Right renal cortex interstitium (tissue), 3 donors: ENCODE measurements at places on chromosomes 16 and 17. TPM values are rescaled to one million over a fixed set of nuclear protein-coding genes. Genes with fewer than 3 reads are reported as not detected.

DNA sequence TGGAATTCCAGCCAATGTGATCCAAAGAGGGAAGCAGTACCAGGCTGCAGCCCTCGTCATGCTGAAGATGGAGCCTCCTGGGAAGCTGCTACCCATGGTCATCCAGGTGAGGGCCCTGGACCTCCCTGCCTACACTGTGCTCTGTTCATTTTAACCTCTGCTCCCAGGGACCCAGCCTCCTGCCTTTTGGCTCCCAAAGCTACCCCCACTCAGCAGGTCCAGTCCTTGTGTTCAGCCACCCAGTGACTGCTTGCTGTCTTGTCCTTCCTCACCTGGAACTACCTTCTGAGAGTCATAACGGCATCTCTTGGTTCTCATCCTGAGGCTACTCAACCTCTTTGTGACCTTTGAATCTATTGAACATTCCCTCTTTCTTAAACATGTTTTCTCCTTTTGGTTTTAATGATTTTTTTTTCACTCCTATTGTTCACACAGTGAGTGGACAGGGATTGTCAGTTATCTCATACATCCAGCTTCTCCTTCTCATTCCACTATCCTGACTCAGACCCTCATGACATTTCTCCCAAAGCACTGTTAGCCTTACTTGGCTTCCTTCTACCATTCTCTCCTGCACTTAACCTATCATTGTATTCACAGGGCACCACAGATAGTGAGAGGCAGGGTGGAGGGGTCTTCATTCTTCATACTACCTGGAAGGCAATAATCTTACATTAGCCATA, 53.3 kb downstream of the GOSR1 start:
- no peak for DNase-seq

DNA sequence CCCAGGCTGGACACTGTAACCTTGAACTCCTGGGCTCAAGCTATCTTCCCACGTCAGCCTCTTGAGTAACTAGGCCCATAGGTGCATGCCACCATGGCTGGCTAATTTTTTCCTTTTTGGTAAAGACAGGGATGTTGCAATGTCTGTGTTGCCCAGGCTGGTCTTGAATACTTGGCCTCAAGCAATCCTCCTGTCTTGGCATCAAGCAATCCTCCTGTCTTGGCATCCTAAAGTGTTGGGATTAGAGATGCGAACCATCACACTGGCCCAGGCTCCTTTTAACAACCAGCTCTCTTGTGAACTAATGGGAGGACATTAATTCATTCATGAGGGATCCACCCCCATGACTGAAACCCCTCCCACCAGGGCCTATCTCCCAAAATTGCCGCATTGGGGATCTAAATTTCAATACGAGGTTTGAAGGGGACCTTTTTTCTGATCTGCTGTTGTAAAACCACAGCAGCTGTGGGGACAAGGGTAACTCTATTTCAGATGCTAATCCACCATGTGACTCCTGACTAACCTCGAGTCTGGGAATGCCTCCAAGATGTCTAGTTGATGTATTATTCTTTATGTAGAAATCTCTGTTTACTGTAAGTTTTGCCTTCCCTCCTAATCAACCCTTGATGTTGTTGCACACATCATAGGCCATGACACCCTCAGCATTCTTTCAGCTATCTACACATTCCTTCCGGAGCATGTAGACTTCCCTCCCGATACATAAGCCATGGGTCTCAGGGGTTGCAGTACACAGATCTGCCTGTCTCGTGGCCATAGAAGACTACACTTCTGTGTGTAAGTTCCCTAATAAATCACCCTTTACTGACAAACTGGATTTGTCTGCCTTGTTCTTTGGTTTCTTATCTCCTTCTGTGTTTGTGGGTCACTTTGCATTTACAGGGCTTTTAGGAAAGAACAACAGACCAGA, 37.6 kb downstream of the RNF112 start:
- peak; percentile 89 for DNase-seq

- no peak for DNase-seq
Observed at GRCh38 chr16:79150632-79151310, 449.8 kb downstream of the MAF start.

Gene TBC1D3E
- polyA plus RNA-seq: not detected
